Activated CD4-positive, alpha-beta T cell treated with anti-CD3 and anti-CD28 coated beads, Interleukin-2, amount 50 U/mL, for 4 hours (primary cell): ENCODE measurements at places on chromosomes 2 and 18.

DNA sequence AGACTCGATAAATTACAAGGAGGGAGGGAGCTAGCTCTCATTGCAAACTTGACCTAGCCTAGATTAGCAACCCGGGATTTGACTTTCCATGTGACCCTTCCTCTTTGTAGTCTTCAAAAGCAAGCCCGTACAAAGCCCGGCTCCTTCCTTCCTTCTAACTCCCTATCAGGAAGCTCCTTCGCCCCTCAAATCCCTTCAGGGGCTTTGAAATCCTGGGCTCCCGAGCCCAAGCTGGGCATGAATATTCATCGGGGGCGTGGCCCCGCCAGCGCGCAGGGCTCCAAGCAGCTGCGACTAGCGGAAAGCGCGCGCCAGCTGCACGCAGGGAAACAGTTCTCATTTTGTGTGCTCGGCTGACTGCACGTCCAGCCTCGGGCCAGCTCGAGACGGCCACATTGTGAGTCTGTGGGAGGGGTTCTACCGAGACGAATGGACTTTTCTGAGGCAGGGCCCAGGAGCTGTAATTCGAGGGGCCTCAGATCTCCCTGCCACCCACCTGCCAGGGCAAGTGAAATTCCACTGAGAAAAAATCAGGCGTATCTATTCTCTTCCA lies 84.0 kb upstream of the PELI1 start:
- DNase-seq: peak; percentile 49

- no peak for DNase-seq
Measured at GRCh38 chr2:162126527-162126926, 25.5 kb downstream of the GCG start.

DNA sequence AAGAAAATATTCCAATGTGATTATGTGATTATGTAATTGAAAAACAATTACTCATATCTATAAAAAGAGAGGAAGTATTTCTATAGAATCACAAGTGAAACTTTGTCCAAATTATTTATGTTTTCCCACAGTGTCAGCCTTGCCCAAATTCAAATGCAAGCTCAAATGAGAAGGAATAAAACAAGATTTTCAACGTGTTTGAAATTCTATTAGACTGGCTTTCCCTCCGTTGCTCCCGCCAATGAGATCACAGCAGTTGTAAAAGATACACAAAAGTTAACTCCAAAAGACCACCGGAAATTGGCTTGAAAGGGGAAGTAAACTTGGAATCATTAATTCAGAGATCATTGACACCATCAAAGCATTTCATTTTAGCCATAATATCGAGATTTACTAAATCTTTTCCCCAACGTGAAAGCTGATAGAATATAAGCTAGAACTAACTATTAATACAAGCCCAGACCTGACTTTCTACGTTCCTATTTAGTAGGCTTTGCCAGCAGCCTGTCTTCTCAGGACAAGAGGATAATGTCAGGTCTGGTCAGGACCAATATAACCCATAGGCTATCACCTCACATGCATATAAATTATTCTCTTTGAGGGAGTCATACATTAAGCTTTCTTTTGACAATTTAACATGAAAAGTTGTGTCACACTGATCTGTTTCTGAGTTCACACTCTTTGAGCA lies 222.6 kb upstream of the CHAC2 start:
- DNase-seq: no peak

- DNase-seq: no peak
Measured at GRCh38 chr18:57088883-57089282, 58.0 kb upstream of the BOD1L2 start.
